ENCODE measurements at places on chromosomes 16 and 17.

DNA sequence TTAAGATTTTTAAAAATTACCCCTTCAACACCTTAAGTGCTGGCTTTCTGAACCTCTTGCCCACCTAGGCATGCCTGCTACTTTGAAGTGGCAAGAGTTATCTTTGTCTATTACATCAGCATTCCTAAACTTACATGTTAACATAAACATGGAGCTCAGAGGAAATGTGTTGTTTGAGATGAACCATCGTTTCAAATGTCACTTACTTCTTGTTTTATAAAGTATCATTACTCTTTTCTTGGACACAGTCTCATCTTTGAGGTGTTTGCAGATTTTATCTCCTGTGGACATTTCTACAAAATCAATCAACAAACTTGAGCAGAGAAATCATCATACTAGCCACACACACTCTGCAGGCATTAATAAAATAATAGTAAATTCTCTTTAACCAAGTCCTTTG lies 184.9 kb downstream of the WWOX start:
- DNase-seq, result no peak

DNA sequence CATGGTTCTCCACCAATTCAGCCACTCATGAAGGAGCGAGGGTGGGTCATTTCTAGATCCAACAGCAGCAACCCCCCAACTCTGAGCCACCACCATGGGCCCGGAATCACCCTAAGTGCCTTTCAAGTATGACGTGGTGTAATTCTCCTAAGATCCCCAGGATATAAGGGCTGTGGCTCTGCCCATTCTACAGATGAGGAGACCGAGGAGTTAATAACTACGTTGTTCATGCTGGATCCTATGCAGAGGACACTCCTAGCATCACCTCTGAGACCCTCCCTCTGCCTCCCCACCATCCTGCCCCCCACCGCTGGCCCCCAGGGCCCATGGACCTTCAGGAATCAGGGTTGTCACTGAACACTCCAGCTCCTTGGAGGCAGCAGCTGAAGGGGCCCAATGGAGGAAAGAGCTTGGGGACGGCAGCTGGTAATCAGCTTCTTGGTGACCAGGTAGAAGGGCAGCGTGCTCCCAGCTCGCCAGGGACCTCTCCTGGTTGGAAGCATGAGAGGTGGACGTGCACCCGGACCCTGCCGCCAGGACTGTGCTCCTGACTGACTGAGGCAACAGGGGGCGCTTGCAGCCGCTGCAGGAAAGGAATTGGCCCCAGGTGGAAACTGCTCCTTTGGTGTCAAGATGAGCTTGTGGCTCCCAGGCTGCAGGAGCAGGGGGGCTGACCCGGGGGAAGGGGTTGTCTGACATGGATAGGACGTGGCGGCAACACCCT lies 28.2 kb upstream of the CACNG1 start:
- DNase-seq, result no peak

DNA sequence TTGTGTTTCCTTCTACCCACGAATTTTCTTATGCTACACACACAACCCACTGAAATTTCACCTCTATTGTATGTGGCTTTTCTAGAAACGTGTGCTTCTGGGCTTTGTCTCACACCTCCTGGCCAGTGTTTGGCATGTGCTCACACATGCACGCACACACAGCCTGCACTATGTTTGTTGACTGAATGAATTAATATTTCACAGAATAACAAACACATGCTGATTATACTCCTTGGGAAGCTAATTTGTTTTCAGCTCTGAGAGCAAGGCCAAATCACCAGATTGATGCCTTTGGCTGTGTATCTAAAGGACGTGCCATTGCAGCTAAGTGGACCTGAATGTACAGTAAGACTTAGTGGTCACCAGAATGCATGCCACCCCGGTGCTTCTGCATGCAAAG lies 210.7 kb downstream of the WWOX start:
- DNase-seq, result no peak

DNA sequence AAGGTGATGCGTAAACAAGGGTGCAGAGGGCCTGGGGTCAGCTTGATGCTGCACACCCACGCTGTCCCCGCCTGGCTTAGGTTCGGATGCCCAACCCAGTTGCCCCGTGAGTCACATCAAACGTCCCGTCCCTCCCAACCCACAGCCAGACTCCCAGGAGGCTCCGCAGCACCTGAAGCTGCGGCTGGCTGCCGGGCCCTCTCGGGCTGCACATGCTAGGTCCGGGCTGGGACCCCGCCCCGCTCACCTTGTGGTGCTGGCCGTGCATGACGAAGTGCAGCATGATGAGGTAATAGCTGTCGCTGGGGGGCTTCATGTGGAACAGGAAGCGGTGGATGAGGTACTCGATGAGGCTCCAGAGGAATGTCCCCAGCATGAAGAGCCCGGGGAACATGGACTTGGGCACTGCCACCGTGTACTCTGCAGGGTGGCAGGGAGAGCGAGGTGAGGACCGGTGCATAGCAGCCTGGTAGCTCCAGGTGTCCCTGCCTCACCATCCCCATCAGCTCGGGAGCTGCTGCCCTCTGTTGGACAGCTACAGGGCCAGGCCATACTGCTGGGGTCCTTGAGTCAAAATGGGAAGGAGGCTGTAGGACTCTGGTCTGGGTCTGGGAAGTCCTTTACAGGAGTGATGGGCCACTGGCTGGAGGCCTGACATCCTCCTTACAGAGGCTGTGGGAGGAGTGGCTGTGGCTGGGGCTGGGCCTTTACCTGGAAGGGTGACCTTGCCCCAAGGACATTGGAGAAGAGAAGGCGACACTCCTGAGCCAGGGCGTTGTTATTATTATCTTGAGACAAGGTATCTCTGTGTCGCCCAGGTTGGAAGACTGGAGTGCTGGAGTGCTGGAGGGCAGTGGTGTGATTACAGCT lies 18.3 kb upstream of the MLKL start:
- no peak for DNase-seq

DNA sequence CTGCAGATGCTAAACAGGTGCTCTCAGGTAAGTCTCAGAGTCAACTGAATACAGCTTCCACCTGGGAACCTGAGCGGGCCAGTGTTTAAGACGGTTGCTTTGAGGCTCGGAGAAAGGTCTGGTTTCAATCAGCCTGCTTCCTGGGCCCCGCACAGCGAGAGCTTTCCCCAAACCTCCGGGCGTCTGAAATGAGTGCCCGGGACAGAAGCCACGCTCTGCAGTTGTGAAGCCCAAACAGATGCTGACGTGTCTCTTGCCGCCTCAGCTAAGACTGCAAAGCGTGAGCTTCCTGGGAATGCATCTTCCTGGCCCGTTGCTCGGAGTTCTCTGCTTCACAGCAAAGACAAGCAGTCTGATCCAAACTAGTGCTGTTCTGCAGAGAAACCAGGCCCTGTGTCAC lies 36.7 kb downstream of the PLXDC1 start:
- no peak for DNase-seq

DNA sequence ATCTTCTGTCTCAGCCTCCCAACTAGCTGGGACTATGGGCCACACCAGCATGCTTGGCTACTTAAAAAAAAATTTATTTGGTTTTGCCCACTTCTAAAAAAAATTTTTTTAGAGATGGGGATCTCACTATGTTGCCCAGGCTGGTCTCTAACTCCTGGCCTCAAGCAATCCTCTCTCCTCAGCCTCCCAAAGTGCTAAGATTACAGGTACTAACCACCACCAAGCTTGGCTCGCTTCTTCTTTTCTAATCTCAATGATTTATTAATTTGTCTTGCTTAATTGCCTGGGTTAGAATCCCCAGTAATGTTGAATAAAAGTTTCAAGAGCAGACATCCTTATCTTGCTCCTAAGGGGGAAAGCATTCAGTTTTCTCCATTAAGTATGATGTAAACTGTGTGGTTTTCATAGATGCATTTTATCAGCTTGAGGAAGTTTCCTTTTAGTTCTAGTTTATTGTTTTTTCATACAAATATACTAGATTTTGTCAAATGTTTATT lies 65.8 kb upstream of the NACA2 start:
- no peak for DNase-seq

- no peak for DNase-seq
These were observed 162.2 kb upstream of the KCNJ16 start for GRCh38 chr17:69912805-69913204.

- DNase-seq, result no peak
These were observed 12.2 kb upstream of the CDIPT start for GRCh38 chr16:29875206-29875605.

DNA sequence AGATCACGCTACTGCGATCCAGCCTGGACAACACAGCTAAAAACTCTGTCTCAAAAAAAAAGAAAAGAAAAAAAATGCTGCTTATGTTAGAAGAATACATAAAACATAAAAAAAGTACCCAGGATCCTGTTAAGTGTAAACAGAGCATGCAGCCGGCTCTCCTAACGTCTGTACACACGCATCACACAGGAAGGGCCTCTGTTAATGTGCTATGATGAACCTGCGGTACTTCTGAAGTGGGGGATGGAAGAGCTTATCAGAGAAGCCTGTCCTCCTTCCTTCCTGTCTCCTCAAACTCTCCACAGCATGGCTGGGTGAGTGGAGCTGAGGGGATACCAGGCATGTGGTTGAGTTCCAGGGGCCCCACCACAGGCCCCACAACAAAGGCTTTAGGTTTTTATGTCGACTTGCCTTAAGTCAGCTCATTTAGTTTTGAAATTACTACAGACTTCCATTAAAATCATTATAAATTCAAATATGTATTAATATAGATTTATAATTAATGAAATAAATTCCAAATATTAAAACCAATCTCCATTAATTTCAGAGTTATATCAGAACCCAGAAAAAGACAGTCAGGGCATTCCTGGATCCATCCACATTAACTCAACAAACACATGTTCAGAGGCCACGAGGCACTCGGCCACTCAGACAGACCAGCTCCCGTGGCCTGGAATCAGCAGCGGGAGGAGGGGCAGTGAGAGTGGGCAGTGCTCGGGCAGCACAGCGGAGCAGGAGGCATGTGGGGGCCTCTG lies 11.7 kb downstream of the CCDC57 start:
- no peak for DNase-seq

DNA sequence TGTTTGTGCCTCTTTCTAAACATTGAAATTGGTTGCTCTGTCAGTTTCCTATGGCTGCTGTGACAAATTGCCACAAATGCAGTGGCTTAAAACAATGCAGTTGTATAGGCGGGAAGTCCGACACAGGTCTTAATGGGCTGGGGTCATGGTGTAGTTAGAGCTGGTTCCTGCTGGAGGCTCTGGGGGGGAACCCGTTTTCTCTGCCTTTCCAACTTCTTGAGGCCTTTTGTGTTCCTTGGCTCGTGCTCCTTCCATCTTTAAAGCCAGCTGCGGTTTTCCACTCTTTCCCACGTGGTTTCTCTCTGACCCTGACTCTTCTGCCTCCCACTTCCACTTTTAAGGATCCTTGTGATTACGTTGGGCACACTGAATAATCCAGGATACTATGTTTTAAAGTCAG lies 12.5 kb downstream of the EPN2 start:
- DNase-seq, result no peak

DNA sequence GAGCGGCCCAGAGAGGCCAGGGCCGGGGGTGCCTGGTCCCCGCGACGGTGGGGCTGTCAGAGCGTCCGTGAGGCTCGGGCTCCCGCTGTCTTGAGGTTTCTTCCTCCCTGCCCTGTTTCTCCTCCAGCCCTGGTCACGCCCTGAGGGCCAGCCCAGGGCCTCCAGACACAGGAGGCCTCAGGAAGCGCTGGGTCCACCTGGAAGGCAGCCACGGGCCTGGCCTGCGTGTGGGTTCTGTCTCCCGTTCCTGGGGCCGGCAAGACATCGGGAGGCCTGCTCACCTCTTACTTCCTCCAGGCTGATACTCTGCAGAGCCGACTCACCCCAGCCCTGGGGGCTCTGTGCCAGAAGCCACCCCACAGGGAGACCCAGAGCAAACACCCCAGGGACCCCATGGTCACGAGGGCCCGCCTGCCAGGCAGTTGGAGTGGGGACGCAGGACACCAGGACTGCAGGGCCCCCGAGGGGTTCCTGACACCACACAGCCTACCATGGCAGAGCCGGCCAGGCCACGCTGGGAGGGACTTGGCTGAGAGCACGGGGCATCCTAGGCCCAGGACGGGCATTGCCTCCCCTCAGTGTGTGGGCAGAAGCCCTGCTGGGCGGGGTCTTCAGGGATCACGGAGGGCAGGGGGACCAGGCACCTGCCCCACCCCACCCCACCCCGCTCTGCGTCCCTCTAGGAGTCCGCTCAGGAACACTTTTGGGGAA lies 18.9 kb upstream of the CACNA1H start:
- DNase-seq, result no peak

DNA sequence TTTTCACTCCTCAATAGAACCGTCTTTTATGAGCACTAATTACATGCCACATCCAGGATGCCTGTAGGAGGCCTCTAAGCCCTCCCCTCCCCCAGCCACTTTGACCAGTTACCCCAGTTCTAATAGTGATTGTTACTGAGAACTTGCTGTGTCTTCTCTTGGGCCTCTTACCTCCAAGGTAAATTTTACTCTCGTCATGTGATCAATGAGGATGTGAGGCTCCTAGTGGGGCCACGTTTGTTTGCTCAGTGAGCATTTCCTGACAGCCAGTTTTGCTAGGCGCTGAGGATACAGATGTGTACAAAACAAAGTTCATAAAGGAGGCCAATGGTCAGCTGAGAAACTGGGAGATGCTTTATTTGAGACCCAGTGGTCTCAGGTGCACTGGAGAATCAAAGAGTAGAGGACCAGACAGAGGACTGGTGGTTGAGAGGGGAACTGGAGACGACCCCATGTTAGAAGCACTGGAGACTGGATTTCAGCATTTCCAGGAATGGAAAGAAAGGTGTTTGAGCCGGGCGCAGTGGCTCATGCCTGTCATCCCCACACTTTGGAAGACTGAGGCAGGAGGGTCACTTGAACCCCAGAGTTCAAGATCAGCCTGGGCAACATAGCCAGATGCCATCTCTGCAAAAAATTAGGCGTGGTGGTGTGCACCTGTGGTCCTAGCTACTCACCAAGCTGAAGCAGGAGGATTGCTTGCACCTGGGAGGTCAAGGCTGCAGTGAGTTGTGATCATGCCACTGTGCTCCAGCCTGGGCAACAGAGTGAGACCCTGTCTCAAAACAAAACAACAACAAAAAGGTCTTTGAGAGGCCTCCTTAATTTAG lies 2.6 kb downstream of the ATP2C2 start:
- DNase-seq, result no peak

- no peak for DNase-seq
These were observed 24.4 kb downstream of the LAT start for GRCh38 chr16:29009050-29009837.

DNA sequence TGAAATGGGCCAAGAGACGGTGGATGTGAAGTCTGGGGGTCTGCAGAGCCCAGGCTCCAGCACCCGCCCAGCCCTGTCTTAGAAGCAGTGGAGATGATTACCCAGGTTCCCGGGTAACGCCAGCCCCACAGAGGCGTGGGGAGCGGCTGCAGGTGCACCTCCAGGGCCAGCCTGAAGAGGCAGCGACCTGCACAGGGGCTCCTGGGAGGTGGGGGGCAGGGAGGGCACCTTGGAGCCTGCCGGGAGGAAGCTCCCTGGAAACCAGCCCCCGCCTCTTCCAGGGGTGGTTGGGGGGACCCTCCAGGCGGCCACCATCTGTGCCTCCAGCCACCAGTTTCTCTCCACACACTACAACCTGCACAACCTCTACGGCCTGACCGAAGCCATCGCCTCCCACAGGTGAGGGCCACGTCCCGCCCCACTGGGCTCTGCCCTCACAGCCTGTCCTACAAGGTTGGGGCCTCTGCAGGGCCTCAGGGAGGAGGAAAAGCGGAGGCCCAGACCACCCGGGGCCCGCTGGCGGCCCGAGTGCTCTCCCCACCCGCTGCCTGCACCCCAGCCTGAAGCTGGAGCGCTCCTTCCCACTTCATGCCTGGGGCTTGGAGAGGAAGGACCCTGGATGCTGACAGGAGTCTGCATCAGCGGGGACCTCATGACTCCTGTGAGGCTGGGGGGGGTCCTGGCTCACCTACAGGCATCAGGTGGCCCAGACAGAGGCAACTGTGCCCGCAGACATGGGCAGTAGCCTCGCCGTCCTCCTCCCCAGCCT lies 10.5 kb downstream of the GAA start:
- no peak for DNase-seq

GRCh38 chr17:77319211-77320043 lies 178.7 kb downstream of the SEC14L1 start:
- no peak for DNase-seq
